NCI-H524 (cell line): ENCODE measurements at places on chromosomes 4 and X.

DNA sequence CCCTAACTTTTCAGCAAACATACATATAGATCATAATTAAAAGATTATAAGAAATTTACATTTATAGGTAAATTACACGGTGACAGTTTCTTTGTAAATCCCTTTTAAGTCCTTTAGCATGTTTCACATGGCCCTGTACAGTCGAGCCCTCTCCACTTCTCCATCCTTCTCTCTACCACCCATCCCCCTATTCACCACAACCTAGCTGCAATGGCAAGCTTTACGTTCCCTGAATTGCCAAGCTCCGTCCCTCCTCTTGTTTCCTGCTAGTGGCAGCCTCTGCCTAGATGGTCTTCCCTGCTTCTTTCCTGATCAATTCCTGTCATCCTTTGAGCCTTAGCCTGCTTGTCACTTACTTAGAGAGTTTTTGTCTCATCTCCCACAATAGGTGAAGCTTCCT, 116.2 kb downstream of the TMA16 start:
- no peak for DNase-seq

- no peak for DNase-seq
These were observed 55.1 kb downstream of the SPATA18 start for GRCh38 chr4:52106191-52106590.

GRCh38 chr4:123398066-123398852, 1.7 kb downstream of the SPRY1 start:
- peak; percentile 48 for DNase-seq

GRCh38 chr4:79182209-79182608, 143.7 kb downstream of the NAA11 start:
- DNase-seq = no peak

DNA sequence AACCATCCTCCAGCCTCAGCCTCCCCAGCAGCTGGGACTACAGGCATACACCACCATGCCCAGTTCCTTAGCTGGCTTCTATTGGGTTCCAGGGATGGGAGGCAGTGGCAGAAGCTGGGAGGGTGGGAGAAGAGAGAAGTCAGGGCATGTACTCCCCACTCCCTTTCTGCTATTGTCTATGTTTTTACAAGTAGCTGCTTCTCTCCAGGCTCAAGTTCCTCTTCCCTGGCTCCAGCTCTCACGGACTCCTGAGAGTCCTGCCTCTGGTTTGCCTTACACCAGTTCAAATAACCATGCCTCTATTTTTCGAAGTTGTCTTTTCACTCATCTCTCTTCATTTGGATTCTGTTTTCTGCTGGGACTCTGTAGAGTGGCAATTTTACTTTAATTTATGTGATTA, 2.9 kb downstream of the TBC1D9 start:
- no peak for DNase-seq

- no peak for DNase-seq
These were observed 422.4 kb upstream of the BOD1L1 start for GRCh38 chr4:14049946-14050345.

GRCh38 chrX:3940000-3940610, 226.7 kb upstream of the PRKX start:
- DNase-seq = peak; percentile 36

- peak; percentile 76 for DNase-seq
These were observed 221.7 kb downstream of the BCOR start for GRCh38 chrX:39875834-39876628.

- no peak for DNase-seq
These were observed 12.2 kb upstream of the TMEM164 start for GRCh38 chrX:109990582-109991276.

GRCh38 chr4:169612871-169613859, 782 bp upstream of the NEK1 start:
- DNase-seq = peak; percentile 34

DNA sequence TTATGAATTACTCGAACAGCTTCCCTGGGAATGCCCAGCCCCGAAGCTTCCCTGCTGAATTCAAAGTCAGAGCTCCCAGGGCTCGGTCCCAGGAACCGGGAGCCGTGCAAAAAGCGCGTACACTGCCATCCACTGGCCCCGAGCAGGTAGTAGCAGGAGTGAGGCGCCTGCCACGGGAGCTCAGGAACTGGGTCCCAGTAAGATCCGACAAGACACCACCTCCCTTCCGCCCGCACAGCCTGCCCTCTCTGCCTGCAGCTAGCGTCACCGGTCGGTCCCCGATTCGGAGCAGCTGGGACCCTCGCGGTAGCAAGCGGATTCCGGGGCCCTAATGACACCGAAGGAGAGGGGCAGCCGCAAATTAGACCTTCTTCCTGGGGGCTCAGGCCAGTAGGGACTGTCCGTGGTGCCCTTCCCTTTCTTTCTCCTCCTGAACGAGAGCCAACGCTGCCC, 1.2 kb downstream of the CORIN start:
- peak; percentile 87 for DNase-seq

DNA sequence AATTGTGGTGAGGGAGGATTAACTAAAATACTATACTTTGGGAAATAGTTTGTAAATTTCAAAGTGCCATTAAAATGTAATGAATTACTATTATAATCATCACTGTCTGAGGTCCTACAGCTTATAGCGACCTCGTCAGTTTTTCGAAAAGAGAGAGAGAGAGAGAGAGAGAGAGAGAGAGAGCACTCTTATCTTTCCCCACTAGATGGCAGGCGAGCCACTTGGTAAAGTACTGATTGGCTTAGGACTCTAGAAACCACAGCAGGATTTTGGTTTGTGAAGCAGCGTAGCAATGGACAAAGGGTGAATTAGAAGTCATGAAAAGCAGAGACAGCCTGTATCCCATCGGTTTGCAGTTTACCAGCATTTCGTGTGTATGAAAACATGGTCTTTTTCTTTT, 52.5 kb downstream of the LINC00632 start:
- DNase-seq = peak; percentile 70

GRCh38 chrX:11282043-11282442, 11.2 kb upstream of the AMELX start:
- DNase-seq = no peak

DNA sequence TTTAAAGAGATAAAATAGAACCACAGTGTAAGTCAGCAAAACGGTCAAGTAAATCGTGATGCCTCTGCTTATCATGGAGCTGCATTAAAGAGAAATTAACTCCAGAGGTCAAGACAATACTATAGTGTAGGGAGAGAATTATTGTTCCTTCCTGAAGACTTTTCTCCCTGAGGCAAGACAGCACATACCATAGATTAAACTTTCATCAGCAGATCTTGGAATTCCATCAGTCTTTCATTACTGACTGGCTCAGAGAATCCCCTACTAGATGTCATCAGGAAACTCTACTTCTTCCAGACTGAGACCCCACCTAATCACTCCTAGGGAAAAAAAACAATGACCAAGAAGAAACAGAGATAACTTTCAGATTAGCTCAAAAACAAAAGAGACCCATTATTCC, 131.3 kb downstream of the NSUN7 start:
- no peak for DNase-seq

DNA sequence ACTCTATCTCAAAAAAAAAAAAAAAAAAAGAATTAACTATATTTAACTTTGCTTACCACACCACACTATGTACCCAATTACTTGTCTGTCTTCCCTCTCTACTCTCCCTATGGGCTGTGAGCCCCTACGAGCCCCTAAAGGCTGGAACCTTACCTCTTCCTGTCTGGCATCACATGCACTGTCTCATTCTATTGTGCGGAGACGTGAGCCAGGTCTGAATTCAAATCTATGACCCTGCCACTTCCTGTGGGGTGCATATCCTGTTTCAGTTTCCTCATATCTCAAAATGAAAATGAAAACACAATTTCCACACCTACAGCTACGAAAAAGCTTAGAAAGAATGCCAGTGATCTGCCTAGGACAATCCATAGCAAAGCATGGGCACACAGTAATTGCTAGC, 42.9 kb upstream of the HS3ST1 start:
- no peak for DNase-seq

GRCh38 chr4:169136330-169136729, 126.3 kb upstream of the CBR4 start:
- no peak for DNase-seq

GRCh38 chrX:108090491-108091263, 665 bp downstream of the PSMD10 start:
- DNase-seq = no peak

DNA sequence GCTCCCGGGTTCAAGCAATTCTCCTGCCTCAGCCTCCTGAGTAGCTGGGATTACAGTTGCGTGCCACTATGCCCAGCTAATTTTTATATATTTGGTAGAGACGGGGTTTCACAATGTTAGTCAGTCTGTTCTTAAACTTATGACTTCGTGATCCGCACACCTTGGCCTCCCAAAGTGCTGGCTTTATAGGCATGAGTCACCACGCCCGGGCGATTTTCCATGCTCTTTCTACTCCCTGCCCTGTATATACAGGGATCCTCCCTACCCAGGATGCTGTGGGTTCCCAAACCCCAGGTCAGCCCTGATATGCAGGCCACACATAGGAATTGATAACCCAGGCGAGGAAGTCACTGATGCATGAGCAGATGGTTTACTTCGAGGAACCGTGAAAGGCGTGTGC, 31.4 kb downstream of the SSX5 start:
- DNase-seq = no peak

GRCh38 chr4:156201050-156201449, 247.4 kb upstream of the CTSO start:
- no peak for DNase-seq

GRCh38 chr4:165740911-165741310, 132.1 kb upstream of the TLL1 start:
- DNase-seq = no peak
